Calu3 (cell line): ENCODE measurements at places on chromosomes 5 and 9. TPM values are rescaled to one million over a fixed set of nuclear protein-coding genes. Genes with fewer than 3 reads are reported as not detected.

DNA sequence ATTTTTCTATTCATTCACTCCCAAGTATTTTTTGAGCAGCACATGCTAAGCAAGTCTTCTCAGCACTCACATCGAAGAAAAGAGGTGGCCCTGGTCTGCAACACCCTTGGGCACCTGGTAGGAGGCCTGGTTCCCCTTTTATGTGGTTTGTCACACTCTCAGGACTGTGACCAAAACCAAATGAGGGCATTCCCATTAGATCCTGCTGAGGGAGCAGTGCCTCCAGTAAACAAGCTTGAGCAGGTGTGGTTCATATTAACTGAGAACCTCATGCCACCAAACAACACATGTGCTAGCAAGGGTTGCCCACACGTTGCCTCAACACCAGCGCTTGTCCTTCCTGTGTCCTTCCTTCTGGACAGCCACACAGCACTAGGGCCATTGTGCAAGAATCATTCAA is 26.9 kb upstream of the SYK start:
- no peak for DNase-seq

DNA sequence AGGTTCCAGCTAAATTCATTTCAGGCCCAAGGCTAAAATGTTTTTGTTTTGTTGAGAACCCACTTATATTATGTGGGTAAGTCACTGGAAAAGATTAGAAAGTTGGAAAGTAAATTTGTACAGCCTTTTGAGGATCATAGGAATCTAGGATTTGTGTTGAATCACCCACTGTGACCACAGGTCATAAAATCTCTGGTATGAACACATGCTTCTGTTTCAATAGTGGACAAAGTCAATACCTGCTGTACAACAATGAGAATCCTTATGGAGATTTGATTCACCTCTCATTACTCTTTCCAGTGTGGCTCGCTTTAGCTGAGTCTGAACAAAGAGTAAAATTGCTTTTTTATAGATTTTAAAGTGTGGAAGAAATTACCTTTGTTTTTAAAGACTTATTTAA is 369.5 kb downstream of the TMEM167A start:
- no peak for DNase-seq

GRCh38 chr5:122701640-122702523 is 73.0 kb upstream of the SNX2 start:
- DNase-seq = no peak

GRCh38 chr5:120446901-120447300 is 17.2 kb upstream of the PRR16 start:
- no peak for DNase-seq

DNA sequence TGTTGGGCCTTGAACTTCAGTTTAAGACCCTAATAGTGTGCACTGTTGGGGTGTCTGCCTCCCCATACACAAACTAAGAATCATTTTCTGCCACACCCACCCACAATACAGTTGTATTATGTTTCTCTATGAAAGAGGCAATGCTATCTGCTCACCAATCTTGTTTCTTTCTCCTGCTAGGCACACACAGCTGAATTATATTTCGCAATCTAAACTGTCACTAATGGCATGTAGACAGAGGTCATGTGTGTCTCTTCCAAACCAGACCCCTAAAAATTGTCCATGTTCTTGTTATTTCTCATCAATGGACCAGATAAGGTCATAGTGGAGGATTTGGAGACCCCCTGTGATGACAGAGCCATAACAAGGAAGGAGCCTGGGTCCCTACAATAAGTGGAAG is 57.3 kb downstream of the RIGI start:
- no peak for DNase-seq

Gene MTAP
- 139 and 177 TPM in 2 replicates for total RNA-seq

DNA sequence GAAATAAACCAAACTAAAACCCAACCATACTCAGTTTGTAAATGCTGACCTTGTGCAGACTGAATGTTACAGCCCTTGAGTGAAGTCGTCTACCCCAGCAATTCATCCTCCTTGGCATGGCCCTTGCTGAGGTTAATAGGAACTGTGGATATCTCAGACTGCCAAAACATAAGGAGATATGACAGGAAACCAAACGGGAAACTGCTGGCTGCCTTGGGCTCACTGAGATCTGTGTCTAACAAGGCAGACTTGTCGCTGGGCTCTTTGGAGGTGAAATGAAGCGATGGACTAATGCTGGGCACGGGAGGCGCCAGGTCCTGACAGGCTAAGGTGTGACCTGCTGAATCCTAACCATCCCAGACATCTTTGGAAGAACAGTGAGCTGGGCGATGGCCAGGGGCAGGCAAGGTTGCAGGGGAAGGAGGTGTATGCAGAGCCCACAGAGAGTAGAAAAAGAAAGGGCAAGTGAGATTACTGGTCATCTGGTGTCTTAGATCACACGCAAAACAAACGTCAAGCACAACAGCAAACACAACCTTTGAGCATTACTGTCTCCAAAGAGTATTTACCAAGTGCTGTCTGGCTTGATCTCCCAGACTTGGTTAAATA is 44.6 kb upstream of the ALDH1A1 start:
- no peak for DNase-seq

DNA sequence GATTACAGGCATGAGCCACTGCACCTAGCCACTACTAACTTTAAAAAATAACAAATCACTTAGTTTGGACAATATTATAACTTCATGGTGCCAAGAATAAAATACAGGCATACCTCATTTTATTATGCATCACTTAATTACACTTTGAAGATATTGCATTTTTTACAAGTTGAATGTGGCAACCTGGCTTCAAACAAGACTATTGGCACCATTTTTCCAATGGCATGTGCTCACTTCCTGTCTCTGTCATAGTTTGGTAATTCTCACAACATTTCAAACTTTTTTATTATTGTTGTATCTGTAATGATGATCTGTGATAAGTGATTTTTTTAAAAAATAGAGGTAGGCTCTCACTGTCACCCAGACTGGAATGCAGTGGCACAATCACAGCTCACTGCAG is 49.9 kb upstream of the ERBIN start:
- DNase-seq = no peak

GRCh38 chr9:87714819-87715218 is 11.1 kb upstream of the CTSL start:
- peak; percentile 3 for DNase-seq

DNA sequence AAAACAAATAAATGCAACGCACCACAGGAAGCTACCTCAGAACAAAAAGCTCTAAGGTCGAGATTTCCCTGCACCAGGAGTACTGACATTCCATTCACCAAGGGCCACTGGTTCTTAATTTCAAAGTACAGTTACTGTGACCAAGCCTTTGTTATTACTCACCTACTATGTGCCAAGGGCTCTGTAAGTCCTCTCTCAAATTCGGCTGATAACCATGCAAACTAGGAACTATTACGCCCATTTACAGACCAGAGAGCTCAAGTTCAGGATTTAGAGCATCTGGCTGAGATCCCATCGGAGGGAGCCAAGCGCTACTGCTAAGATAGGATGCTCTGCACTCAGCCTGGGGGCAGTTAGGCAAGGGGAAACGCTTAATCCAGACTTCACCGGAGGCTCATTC is 5.6 kb downstream of the MYO10 start:
- no peak for DNase-seq

DNA sequence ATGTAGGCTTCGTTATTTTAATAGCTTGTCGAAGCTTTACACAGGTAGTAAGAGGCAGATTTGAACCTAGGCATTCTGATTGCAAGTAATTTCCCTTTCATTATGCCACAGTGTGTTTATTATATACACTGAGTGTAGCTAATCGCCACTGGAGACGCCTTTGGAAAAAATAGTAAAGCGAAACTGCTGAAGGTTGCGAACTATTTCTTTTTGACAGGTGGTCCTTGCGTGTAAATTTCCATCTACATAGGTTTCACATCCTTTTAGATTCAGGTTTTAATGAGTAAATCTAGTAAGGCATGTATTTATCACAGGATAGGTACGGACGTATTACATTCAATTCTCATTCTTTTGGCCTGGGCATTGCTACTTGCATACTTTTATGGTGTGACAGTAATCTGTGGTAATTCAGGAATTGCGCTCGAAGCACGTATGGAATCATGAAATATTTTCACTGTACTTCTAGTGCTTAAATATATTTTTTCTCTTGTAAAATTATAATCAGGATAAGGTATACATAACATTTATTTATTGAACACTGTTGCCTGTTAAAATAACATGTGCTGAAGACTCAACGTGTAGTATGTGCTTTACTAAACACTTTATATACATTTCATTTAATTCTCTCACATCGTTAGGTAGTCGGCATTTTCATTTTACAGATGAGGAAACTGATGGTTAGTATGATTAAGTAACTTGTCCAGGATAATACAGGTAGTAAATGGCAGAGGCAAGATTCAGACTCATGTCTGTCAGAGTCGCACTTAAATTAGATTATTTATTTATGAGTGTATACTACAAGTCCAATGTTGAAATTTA is 1.8 kb downstream of the MARCHF6 start:
- DNase-seq = no peak

- no peak for DNase-seq
These were observed 356.8 kb downstream of the SPOCK1 start for GRCh38 chr5:137142346-137142745.

DNA sequence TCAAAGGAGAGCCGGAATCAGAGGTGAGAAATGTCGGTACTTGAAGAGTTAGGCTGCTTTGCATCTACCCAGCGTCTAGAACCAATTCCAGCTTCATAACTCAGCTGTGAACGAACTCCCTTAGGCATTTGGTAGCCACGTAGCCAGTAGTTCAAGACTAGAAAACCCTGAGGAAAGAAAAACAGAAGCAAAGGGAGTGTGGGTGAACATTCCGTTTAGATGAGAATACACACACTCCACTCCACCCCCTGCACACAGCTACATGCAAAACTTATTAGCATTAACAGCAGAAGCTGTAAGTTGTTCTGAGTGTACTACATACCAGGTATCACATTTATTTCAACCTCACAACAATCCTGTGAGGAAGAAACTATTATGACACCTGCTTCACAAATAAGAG is 78.3 kb downstream of the SMIM23 start:
- no peak for DNase-seq

Gene PCDHGB5
- total RNA-seq = 9.1 and 12.4 TPM in 2 replicates

- DNase-seq = no peak
These were observed 249.5 kb downstream of the MAN2A1 start for GRCh38 chr5:109939116-109939682.

- DNase-seq = peak; percentile 12
These were observed 516 bp downstream of the MRPL41 start for GRCh38 chr9:137552022-137552768.

GRCh38 chr5:172321593-172321992 is 38.0 kb upstream of the UBTD2 start:
- no peak for DNase-seq

- no peak for DNase-seq
These were observed 49.4 kb downstream of the TARS1 start for GRCh38 chr5:33490071-33490665.

GRCh38 chr5:154273028-154273617 is 82.6 kb downstream of the GALNT10 start:
- DNase-seq = no peak

DNA sequence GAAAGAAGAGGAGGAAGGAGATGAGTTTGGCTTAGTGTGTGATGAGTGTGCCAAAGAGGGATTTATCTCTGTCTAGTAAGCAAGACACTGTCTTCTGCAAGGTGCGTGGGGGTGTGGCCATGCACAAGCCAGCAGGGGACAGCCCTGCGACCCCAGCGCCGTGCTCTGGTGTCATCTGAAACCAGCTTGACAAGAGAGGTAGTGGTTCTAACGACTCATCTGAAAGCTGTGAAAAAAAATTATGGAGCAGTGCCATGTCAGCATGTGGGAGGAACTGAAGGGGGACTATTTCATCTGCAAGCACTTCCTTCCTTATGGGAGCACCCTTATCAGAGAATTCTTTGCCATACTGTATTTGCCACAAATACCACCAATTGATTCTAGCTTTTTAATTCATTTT is 398.6 kb downstream of the PSAT1 start:
- no peak for DNase-seq
